ENCODE measurements at places on chromosomes 2 and 18. TPM values are rescaled to one million over a fixed set of nuclear protein-coding genes. Genes with fewer than 3 reads are reported as not detected.

Gene DES
- total RNA-seq: 3.7 TPM

Gene LIMS3
- 5.2 TPM for total RNA-seq

Gene SATB2
- 19.0 TPM for total RNA-seq

Gene SAG
- not detected for total RNA-seq

Gene GPC1
- total RNA-seq: 52.1 TPM

Gene KCNF1
- 0.14 TPM for total RNA-seq

Gene IL18RAP
- total RNA-seq: not detected

Gene NYAP2
- total RNA-seq: not detected

Gene LINC00305
- not detected for total RNA-seq

Gene APOB
- total RNA-seq: under 0.01 TPM

Gene APCDD1
- total RNA-seq: 0.09 TPM

Gene COPS9
- 122 TPM for total RNA-seq

Gene C2orf78
- total RNA-seq: not detected

Gene MCFD2
- total RNA-seq: 179 TPM

Gene FRZB
- 0.09 TPM for total RNA-seq

Gene CLEC4F
- total RNA-seq: not detected

Gene DSG3
- total RNA-seq: 0.28 TPM

Gene TMEM17
- total RNA-seq: 1.8 TPM

Gene AQP12B
- not detected for total RNA-seq

Gene RAD51AP2
- total RNA-seq: not detected

Gene LYPD6B
- 2.0 TPM for total RNA-seq

Gene CCDC121
- 1.3 TPM for total RNA-seq

Gene CD8B2
- total RNA-seq: not detected

Gene TCF23
- total RNA-seq: not detected

Gene CDCA7
- total RNA-seq: 0.43 TPM

Gene RGPD5
- 22.0 TPM for total RNA-seq

Gene MARCHF4
- 0.28 TPM for total RNA-seq

Gene CROCC2
- 0.14 TPM for total RNA-seq

Gene ANKRD30B
- under 0.01 TPM for total RNA-seq

Gene BBS5
- 6.6 TPM for total RNA-seq

Gene GRP
- total RNA-seq: not detected

Gene RGPD8
- 11.1 TPM for total RNA-seq

Gene SLC38A11
- total RNA-seq: 0.55 TPM

Gene KLHL30
- 0.57 TPM for total RNA-seq

Gene FMNL2
- 20.8 TPM for total RNA-seq

Gene REG3G
- total RNA-seq: not detected

Gene MYOM1
- total RNA-seq: 1.3 TPM

Gene RPL31
- total RNA-seq: 2,106 TPM

Gene SCN2A
- total RNA-seq: 0.43 TPM

Gene NOSTRIN
- total RNA-seq: 0.09 TPM

Gene IHH
- not detected for total RNA-seq

Gene RGPD4
- total RNA-seq: not detected

Gene GLI2
- total RNA-seq: 11.3 TPM

Gene IGFBP2
- 4.7 TPM for total RNA-seq

Gene LOXHD1
- total RNA-seq: not detected

Gene RND3
- 606 TPM for total RNA-seq

Gene GCG
- 0.14 TPM for total RNA-seq

Gene TUBA3D
- total RNA-seq: not detected

Gene CCDC74B
- total RNA-seq: 6.5 TPM

Gene MSGN1
- not detected for total RNA-seq

Gene INPP5D
- total RNA-seq: 0.46 TPM

Gene CPLX4
- not detected for total RNA-seq

Gene ALK
- under 0.01 TPM for total RNA-seq

Gene CELF4
- not detected for total RNA-seq

Gene NDC80
- total RNA-seq: 2.7 TPM

Gene DNER
- 0.83 TPM for total RNA-seq

Gene TXNL1
- total RNA-seq: 35.0 TPM

Data from smooth muscle cell of bladder (primary cell).